CD14-positive monocyte (primary cell): ENCODE measurements at places on chromosomes 12 and 14. TPM values are rescaled to one million over a fixed set of nuclear protein-coding genes. Genes with fewer than 3 reads are reported as not detected.

TMED8 gene
- polyA plus RNA-seq = 6.2 TPM

PLEKHH1 gene
- not detected for polyA plus RNA-seq

NTS gene
- polyA plus RNA-seq = not detected

MYH6 gene
- not detected in 2 replicates for polyA plus RNA-seq

KIF21A gene
- 0.05 TPM in 1 of 2 replicates, not detected in the other for polyA plus RNA-seq

DNA sequence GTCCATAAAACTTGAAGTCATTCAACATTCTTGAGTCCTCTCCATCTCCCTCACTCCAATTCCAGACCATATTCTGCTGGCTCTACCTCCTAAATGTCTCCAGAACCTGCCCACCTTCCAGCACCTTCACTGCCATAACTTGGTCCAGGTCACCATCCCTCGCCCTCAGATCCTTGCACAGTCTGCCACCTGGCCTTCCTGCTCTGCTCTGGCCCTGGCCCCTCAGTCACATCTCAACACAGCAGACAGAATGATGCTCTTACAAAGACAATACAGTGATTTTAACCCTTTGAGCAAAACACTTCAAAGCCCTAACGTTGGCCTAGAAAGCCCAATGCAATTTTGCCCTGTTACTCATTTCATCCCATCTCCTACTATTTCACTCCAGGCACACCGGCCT lies 81.8 kb upstream of the PDZRN4 start:
- no peaks in the 10 kb centered on the region for H3K4me1 ChIP-seq
- no peaks in the 10 kb centered on the region for H3K27me3 ChIP-seq
- DNase-seq = no peak
- no peak overlapping the region for H3K4me3 ChIP-seq
- no peak overlapping the region for H3K27ac ChIP-seq

GRCh38 chr12:64824500-64825142 lies at the start of gene TBC1D30:
TBC1D30 (plus strand) TSS chr12:64824647; CDS start chr12:64824880, 233 bp downstream.
- no peaks in the 10 kb centered on the region for H3K36me3 ChIP-seq
- no peak for DNase-seq
- H3K27ac ChIP-seq = no peak within 1 kb of the TSS
- H3K4me1 ChIP-seq = peaks cover 14% of the 10 kb centered on the region

- no peaks in the 10 kb centered on the region for H3K36me3 ChIP-seq
- peaks cover 59% of the 10 kb centered on the region for H3K27me3 ChIP-seq
- H3K27ac ChIP-seq = no peak overlapping the region
- H3K4me1 ChIP-seq = peaks cover 14% of the 10 kb centered on the region
- no peak for DNase-seq
Measured at GRCh38 chr12:64826234-64826633, 1.8 kb downstream of the TBC1D30 start.

DNA sequence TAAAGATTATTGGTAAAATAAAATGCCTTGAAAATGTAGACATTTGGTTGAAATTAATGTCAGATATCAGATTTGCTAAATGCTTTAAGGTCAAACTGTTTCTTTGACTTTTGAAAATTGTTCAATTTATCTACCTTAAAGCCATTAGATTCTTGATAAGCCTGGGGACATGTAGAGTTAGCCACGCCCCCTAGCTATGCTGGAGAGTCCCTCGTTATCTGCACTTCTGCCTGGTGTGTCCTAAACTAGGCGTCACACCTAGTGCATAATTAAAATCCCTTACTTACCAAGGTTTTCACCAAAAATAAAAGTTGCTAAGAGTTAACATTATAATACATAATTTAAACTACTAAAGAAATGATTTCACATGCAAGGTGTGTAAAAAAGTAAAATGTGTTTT lies 79.5 kb downstream of the EGLN3 start:
- no peaks in the 10 kb centered on the region for H3K27me3 ChIP-seq
- H3K36me3 ChIP-seq = no peaks in the 10 kb centered on the region
- no peak overlapping the region for H3K27ac ChIP-seq
- no peak for DNase-seq
- no peaks in the 10 kb centered on the region for H3K4me1 ChIP-seq
- H3K4me3 ChIP-seq = no peak overlapping the region

DNA sequence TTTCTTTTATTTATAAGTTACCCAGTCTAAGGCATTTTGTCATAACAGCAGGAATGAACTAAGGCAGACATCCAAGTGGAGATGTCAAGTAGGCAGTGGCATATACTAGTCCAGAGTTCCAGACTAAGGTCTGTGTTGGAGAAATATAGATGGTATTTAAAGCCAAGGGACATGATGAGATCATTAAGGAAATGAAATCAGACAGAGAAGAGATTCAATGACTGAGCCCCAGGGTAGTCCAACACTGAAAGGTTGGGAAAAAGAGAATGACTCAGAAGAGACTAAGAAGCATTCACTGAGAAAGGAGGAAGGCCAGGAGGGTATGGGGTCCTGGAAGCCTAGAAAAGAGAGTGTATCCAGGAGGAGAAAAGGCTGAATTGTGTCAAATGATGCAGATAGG lies 442.2 kb upstream of the CCDC196 start:
- DNase-seq = no peak
- H3K4me1 ChIP-seq = no peaks in the 10 kb centered on the region
- H3K27me3 ChIP-seq = no peaks in the 10 kb centered on the region
- H3K4me3 ChIP-seq = no peak overlapping the region

GRCh38 chr12:1841586-1842182 lies 21.3 kb downstream of the LRTM2 start:
- no peaks in the 10 kb centered on the region for H3K27me3 ChIP-seq
- H3K4me1 ChIP-seq = peaks cover 14% of the 10 kb centered on the region
- peak; percentile 67 for DNase-seq
- no peak overlapping the region for H3K27ac ChIP-seq

DNA sequence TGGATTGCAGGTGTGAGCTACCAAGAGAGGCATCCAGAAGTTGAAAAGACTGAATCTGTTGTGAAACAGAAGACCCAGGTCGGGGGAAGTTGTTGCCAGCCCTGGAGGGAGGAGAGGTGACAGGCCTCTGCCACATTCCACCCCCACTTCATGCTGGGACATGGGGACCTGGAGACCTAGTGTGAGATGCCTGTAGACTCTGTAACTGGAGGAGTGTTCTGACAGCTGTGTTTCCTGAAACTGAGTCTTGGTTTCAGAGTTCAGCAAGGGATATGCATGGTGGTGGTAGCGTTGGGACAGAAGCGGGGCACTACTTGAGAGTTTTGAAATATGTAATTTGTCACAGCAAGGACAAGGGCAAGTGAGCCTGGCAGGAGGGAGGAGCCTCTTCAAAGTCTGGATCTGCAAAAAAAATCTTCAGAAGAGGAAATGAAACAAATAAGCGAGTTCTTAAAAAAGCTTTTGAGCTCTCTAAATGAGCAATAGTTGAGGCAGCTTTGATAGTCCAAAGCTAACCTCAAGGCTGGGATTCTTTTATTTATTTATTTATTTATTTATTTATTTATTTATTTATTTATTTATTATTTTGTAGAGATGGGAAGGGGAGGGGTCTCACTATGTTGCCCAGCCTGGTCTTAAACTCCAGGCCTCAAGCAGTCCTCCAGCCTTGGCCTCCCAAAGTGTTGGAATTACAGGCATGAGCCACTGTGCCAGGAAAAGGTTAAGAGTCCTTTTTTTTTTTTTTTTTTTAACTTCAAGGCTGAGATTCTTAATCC lies 58.9 kb upstream of the EEA1 start:
- no peaks in the 10 kb centered on the region for H3K36me3 ChIP-seq
- peak overlapping the region; percentile 36 for H3K4me3 ChIP-seq
- DNase-seq = peak; percentile 90
- H3K27ac ChIP-seq = peak overlapping the region; percentile 91

DNA sequence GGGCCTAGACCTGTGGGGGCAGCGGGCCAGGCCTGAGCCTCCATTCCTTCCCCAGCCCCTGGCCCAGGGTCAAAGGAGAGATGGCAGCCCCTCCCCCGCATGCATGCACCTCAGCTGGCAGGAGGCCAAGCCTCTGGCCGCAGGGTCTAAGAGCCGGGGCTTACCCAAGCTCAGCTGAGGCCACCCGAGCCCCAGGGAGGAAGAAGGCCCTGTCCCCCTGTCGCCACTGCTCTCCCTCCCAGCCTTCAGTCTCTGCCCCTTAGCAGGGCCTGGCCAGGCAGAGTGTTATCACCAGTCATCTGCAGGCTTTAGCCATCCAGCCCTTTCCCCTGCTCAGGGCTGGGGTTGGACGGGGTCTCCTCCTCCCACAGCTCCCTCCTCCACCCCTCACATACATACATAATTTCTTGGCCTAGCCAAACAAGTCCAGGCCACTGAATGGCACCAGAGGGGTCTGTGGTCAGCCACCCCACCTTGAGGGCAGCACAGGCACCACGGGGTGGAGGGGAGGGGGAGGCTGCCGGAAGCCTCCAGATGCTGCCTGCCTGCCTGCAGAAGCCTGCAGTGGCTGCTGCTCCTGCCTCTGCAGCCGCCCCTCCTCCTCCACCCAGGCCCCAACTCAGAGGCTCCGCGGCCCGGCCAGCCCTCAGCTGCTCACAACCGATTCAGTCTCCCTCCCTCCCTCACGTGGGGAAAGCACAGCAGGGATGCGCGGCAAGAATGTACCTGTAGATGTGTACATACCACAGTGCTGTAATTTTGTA lies 22.8 kb downstream of the RAB35 start:
- no peaks in the 10 kb centered on the region for H3K27me3 ChIP-seq
- H3K4me1 ChIP-seq = no peaks in the 10 kb centered on the region
- no peak overlapping the region for H3K4me3 ChIP-seq
- no peak for DNase-seq
- peaks cover 44% of the 10 kb centered on the region for H3K36me3 ChIP-seq
- no peak overlapping the region for H3K27ac ChIP-seq

- no peak for DNase-seq
- peaks cover 5% of the 10 kb centered on the region for H3K4me1 ChIP-seq
- no peak overlapping the region for H3K4me3 ChIP-seq
- no peak overlapping the region for H3K27ac ChIP-seq
- H3K36me3 ChIP-seq = peaks cover 45% of the 10 kb centered on the region
Measured at GRCh38 chr12:131944601-131945251, 5.0 kb upstream of the EP400 start.

GRCh38 chr12:98856897-98857540 lies 211.9 kb downstream of the APAF1 start:
- H3K27ac ChIP-seq = no peak overlapping the region
- no peaks in the 10 kb centered on the region for H3K4me1 ChIP-seq
- H3K36me3 ChIP-seq = no peaks in the 10 kb centered on the region
- no peak for DNase-seq
- H3K27me3 ChIP-seq = no peaks in the 10 kb centered on the region

GRCh38 chr14:23285530-23286019 lies 357 bp downstream of the HOMEZ start:
- peaks cover 25% of the 10 kb centered on the region for H3K4me1 ChIP-seq
- peak overlapping the region; percentile 91 for H3K27ac ChIP-seq
- no peaks in the 10 kb centered on the region for H3K27me3 ChIP-seq
